ENCODE measurements at places on chromosomes 12 and 14.

GRCh38 chr14:27072589-27072988 lies 474.8 kb upstream of the NOVA1 start:
- DNase-seq = no peak

DNA sequence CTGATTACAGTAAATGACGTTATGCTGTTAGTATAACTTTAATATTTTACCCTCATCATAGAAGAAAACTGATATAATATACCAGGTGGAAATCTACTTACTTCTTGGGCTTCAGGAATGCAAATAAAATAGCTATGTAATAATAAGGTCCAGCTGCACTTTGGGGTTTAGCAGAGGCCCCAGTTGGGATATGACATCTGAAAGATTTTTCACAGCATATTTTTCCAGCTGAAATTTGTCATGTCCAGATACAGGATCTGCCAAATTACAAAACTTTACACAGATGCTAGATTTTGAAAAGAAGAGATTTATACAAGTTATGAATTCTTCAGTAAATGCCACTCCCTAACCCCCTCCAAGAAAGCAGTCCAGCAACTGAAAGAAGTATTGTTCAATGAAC lies 29.2 kb upstream of the DCN start:
- DNase-seq = no peak

DNA sequence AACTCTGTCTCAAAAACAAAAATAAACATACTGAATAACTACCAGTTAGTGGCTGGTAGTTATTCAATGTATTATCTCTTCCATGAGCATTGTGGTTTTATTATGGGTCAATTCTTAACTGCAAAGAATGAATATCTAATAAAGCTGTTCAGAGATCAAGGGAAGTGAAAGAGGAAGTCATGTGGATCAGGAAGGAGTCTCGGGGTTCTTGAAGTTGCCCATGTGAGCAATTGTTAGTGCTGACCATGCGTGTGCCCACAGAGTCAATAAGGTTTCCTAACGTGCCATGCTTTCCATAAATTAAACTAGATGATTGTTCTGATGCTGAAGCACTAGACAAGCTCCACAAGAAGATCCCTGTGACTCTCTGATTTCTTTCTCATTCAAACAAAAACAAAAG lies 136.5 kb upstream of the CPSF6 start:
- no peak for DNase-seq

GRCh38 chr14:94052199-94052598 lies 26.1 kb downstream of the OTUB2 start:
- DNase-seq = no peak

GRCh38 chr12:49536526-49537071 lies 2.2 kb upstream of the KCNH3 start:
- DNase-seq = no peak

- DNase-seq = no peak
Measured at GRCh38 chr12:7395950-7396349, 48.0 kb downstream of the CD163L1 start.

DNA sequence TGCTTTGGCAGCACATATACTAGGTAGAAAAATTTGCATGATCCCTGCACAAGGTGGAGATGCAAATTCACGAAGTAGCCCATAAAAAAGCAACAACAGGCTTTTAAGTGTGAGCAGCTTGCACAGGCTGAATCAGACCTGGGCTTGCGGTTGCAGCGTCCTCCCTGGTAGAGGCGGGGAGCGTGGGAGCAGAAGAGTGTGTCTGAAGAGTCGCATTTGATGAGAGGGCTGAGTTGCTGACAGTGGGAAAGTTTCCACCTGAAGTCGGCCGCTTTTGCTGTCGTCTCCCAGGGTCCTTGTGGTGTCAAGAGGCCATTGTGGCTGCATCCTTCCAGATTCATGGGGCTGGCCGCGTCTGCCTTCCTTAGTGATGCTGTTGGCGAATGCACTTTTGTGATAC lies 6.2 kb downstream of the AACS start:
- DNase-seq = no peak

- DNase-seq = no peak
Measured at GRCh38 chr12:55818886-55819285, 1.0 kb downstream of the ORMDL2 start.

GRCh38 chr12:100864366-100864765 lies 69.8 kb downstream of the ANO4 start:
- no peak for DNase-seq

- DNase-seq = no peak
Measured at GRCh38 chr12:113710216-113710615, 238.5 kb upstream of the LHX5 start.

DNA sequence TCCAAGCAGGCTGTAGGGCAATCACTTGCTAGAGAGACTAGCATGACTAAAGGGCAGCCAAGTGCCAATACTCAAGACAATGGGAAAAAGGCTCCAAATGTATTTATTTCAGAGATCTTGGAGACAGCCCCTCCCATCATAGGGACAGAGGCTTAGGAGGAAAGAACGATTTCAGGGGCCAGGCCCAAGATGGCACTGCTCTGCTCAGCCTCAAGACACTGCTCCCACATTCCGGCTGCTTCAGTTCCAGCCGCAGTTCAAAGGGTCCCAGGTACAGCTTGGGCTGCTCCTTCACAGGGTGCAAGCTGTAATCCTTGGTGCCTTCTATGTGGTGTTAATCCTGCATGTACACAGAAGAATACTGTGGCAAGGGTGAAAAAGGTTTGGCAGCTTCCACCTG lies 19.4 kb upstream of the OR4K5 start:
- no peak for DNase-seq

- peak; percentile 34 for DNase-seq
Measured at GRCh38 chr14:71588028-71588427, 344.2 kb upstream of the RGS6 start.

DNA sequence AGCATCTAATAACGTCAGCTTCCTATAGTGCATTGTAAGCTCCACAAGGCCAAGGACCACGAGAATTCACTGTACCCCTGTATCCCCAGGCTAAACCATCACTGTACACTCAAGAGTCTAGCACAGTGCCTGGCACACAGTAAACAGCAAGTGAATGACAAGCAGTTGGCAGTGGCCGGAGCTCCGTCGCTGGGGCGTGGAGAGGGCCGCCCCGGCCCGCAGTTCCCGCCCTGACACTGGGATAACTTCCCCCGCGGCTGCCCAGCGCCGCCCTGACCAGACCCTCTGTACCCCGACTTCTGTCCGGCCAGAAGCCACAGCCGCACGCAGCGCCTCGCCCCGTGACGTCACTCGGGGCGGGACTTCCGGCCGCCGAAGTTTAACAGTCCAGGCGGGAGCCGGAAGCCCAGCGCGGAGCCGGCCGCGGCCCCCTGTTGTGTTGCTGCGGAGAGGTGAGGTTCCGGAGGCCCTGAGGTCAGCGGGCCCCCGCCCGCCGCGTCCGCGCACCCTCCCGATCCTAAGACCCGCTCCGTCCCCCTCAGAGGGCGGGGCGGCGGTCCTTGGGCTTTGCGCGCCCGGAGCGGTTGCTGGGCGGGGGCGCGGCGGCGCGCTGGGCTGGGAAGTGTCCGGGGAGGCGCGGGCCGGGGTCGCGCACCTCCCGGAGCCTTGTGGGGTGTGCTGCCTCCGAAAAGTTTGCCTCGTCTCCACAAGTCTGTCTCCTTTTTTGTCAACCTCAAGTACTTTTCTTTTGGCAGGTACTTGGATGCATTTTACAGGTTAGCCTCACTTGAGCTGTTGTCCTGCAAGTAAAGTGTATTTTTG lies at the start of gene NEDD1:
Gene NEDD1 (plus strand): TSS at position 409 of the 822 bp plus-strand sequence. CDS start 2,503 bp downstream, outside the sequence.
- DNase-seq = no peak

GRCh38 chr14:21023817-21024584 lies 860 bp downstream of the NDRG2 start:
- DNase-seq = no peak

GRCh38 chr12:43165351-43165750 lies 386.7 kb downstream of the ADAMTS20 start:
- no peak for DNase-seq

DNA sequence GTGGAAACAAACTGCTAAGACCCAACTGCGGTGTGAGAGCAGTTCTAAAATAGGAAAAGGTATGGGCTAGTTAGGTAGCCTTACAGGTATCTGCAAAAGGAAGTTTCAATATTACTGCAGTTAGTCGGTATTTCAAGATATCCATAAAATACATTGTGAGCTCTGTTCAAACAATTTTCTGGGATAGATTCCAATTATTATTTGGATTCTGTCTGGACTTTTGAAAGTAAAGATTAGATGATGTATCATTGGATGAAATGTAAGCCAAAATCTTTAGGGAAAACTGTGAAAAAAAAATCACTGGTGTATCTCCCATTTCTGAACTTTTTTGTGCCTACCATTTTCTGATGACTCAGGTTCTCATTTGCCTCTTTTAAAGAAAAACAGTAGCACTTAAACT lies 621.6 kb downstream of the CCER1 start:
- DNase-seq = no peak

DNA sequence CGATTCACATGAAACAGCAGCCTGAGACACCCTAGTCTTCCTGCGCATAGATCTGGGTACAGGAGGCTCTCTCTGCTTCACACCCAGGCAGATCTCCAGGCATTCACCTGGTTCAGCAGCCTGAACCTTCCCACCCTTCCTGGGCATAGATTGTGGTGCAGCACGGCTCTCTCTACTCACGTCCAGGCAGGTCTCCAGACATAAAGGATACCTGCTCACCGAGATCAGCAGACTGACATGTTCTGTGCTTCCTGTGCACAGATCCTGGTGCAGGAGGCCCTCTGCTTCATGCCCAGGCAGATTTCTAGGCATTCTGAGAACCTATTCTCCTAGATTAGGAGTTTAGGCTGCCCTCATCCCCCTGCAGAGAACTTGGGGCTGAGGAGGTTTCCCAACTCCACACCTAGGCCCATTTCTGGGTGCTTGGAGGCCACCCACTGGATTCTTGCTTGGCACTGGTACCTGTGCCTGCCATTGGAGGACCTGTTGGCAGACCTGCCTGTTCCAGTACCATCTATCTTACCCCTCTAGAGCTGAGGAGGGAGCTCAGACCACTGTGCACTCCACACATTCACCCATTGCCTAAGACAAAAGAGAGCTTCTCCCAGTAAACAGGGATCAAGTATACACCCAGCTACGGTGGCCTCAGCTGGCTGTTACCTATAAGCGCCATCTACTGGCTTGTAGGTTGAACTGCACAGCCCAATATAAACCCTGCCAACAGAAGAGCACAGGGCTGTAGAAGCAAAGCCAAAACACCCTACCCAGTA lies 28.0 kb upstream of the GARIN6 start:
- DNase-seq = no peak

- DNase-seq = no peak
Measured at GRCh38 chr14:85583380-85583779, 53.4 kb downstream of the FLRT2 start.

DNA sequence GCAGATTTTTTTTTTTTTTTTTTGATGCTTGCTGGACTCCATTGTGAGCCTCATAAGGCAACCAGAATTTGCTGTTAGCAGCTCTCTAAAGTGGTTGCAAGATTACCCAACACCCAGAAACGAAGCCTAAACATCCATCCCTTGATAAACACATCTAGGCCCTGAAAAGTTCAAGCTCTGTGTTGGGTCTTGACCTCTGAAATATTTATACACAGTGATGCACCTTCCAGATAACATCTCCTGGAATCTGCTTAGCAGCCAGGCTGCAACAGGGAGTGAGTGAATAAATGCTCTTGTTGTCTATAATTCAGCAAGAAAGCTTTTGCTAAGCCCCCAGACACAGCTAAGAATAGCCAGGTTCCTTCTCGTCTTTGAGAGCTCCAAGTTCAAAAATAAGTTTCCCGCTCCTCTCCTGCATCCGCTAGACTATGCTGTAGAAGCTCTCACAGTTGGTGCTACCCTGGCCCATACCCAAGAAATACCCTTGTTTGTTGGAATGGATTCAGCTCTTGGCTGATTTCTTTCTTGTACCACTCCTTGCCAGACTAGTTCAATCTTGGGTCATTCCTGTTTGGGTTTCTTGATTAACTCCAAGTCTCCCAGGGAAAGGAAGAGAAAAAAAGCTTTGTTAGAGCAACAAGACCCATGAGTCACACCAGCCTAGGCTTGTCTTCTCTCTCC lies 610.6 kb upstream of the TBX3 start:
- no peak for DNase-seq

GRCh38 chr12:76084863-76085519 lies 506 bp upstream of the NAP1L1 start:
- no peak for DNase-seq

GRCh38 chr12:77032406-77032805 lies 33.0 kb downstream of the E2F7 start:
- DNase-seq = no peak

All from AG04449 (cell line).